NCI-H2081 treated with DMSO at 0.1 percent for 48 hours (cell line): ENCODE measurements at places on chromosomes 16 and 17.

GRCh38 chr17:15912416-15912955 is 32.4 kb upstream of the ADORA2B start:
- DNase-seq, result no peak

- DNase-seq, result no peak
Measured at GRCh38 chr17:65446043-65446442, 115.4 kb downstream of the AXIN2 start.

- DNase-seq, result no peak
Measured at GRCh38 chr17:34709158-34709754, 129.9 kb downstream of the TMEM132E start.

DNA sequence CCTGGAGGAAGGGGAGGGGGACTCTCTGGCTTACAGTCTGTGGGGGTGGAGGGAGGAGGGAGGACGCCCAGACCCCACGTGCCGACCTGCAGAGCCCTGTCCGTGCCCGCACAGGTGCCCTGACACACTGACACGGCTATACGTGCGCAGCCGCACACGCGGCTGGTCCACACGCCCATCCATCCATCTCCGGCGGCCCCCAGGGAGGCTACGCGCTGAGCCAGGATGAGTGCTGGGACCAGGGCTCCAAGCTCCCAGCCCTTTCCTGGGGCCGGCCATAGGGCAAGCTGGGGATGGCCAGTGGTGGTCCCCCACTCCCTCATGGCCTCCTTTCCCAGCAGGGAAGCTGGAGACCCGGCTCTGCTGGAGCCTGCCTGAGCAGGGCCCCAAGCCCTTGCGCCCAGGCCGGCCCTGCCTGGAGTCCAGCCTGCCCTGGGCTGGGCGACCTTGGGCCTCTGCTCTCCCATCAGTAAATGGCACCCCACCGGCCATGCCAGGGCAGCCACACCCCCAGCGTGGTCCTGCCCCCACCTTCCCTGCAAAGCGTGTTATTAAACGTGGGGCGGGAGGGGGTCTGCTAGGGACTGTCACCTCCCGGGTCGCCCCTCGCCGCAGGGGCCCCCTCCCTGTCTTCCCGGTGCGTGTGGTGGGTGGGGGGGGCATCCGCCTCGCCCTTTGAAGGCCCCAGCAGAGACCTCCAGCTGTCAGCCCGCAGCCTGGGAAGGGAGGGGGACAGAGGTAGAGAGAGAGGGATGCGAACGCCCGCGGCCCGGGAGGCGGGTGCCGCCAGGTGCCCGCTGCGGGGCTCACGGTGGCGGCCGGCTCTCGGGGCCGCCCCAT is 863 bp downstream of the CASKIN1 start:
- no peak for DNase-seq
